Esophagus mucosa (tissue), 1 donor: ENCODE measurements at places on chromosomes 1 and 21.

GRCh38 chr1:167345386-167345733 is 124.7 kb downstream of the POU2F1 start:
- ATAC-seq = no peak

DNA sequence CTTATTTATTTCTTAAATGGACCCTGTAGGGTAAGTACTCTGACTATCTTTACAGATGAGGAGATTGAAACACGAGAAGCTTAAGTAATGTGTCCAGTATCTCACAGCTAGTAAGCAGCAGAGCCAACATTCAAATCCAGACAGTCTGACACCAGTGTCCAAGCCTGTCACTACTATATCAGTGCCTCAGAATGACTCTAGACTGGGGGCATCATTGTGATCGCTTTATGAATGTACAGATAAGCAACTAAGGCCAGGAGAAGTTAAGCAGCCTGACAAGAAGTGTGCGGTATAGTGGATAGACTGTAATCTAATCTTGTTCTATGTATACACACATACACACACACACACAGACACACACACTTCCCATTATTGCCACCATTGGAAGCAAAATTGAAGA is 158.7 kb downstream of the NTNG1 start:
- ATAC-seq = no peak

DNA sequence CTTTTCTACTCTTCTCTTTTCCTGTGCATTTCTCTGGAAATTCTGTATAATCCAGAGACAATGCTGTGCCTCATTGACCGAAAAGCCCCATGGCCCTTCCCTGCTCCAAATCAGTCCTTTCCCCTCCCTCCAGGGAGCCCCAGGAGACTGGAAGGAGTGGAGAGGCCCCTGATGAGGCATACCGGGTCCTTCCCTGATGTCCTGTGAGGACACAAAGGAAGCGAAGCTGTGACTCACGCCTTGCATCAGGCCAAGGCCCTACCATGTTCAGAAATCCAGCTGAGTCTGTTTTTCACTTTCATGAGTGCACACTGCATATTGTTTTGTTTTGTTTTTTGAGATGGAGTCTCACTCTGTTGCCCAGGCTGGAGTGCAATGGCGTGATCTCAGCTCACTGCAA is 38.7 kb upstream of the BECN2 start:
- ATAC-seq = peak; percentile 71

- ATAC-seq = no peak
Observed at GRCh38 chr1:8567146-8567545, 249.2 kb downstream of the SLC45A1 start.

GRCh38 chr1:15443281-15443680 is 5.0 kb downstream of the CTRC start:
- ATAC-seq = no peak
